ENCODE measurements at places on chromosomes 16 and 17.

DNA sequence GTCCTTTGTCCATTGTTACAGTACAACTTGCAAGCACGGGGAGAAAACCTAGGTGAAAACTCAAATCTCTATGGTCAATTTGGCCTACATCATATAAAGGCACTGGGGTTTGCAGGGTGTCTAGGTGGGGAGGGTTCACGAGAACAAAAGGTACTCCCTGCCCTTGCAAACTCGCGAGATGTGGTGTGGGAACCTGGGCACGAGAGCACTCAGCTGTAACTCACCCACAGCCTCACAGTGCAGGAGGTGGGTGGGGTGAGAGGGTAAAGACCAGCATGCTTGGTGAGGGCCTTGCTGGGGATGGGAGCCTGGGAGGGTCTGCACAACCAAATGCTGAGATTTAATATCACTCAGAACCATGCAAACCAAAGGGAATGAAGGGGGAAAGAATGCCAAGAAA is 18.4 kb upstream of the ZNF594 start:
- DNase-seq, result no peak

GRCh38 chr16:53848277-53848942 is 144.5 kb downstream of the FTO start:
- no peak for DNase-seq

GRCh38 chr17:62321451-62321850 is 58.9 kb upstream of the EFCAB3 start:
- no peak for DNase-seq

- DNase-seq, result no peak
Measured at GRCh38 chr17:56831369-56832095, 2.2 kb downstream of the C17orf67 start.

DNA sequence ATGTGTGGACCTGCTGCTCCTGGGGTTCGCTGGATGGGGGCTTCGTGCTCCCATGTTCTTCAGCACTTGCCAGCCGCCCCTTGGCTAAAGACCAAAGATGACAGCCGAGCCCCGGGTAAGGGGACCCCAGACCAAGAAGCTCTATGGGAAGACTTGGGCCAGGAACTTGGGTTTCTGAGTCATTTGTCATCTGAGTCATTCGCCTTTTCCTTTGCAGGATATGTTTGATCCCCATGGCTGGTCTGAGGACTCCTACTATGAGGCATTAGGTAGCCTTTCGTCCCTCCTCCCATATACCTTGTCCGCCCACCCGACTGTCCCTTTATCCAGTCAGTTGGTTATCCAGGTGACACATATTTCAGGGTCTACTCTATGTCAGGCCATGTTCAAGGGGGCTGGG is 17.7 kb upstream of the ITGB4 start:
- DNase-seq, result no peak

GRCh38 chr16:14529010-14529669 is 100.9 kb downstream of the PARN start:
- peak; percentile 50 for DNase-seq

GRCh38 chr17:81302861-81303333 is 7.8 kb upstream of the SLC38A10 start:
- no peak for DNase-seq

GRCh38 chr17:13688716-13689115 is 87.0 kb upstream of the HS3ST3A1 start:
- DNase-seq, result no peak

DNA sequence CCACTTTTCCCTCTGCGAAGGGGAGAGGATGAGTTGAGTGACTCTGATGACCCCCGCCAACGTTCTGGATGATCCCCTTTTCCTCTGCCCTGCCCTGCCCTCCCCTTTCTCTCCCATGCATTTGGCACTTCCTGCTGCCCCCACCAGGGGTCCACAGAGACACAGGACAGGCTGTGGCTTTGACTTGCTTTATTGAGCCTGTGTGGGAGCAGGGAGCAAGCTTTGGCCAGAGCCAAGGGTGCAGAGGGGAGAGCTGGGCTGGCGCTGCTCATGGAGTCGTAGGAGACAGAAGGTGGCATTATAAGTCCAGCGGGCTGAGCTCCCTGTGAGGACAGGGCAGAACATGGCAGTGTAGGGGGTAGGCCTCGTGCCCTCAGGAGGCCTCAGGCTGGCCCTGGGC is 1.6 kb downstream of the PPY start:
- peak; percentile 26 for DNase-seq

DNA sequence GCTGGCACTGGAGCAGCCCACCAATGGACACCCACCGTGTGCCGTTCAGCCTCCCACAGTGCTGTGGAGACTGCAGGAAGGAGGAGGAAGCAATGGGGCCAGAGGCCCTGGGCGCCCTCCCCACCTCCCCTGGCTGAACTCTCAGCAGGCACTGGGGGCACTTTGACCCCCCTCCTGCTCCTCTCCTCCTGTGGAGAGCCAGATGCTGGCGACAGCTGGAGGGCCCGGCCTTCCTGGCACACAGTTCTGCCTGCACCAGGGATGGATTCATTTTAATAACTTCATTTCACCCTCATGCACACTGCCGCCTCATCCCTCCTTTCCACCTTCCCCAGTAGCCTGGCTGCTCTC is 6.0 kb downstream of the NXPH3 start:
- no peak for DNase-seq

GRCh38 chr17:73697872-73698271 is 53.6 kb upstream of the SDK2 start:
- DNase-seq, result no peak

GRCh38 chr16:57813466-57813865 is 11.2 kb upstream of the KIFC3 start:
- DNase-seq, result no peak

DNA sequence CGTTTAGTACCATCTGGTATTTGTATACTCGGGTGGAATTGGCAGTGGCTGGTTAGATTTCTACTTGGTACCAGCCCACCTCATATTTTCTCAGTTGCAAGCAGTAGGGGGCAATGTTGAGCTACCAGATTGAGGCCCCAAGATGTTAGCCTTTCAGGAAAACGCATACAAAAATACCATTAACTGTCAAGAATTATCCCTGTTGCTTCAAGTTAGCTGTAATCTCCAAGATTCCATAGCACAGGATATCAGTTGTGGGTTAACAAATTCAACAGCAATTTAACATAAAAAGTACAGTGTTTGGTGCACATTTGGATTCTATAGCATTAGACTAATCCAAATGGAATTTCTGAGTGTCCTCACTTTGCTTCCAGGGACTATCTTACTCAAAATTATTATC is 188.2 kb downstream of the FTO start:
- peak; percentile 6 for DNase-seq

GRCh38 chr16:559021-559380 is 1.2 kb upstream of the PRR35 start:
- DNase-seq, result no peak

DNA sequence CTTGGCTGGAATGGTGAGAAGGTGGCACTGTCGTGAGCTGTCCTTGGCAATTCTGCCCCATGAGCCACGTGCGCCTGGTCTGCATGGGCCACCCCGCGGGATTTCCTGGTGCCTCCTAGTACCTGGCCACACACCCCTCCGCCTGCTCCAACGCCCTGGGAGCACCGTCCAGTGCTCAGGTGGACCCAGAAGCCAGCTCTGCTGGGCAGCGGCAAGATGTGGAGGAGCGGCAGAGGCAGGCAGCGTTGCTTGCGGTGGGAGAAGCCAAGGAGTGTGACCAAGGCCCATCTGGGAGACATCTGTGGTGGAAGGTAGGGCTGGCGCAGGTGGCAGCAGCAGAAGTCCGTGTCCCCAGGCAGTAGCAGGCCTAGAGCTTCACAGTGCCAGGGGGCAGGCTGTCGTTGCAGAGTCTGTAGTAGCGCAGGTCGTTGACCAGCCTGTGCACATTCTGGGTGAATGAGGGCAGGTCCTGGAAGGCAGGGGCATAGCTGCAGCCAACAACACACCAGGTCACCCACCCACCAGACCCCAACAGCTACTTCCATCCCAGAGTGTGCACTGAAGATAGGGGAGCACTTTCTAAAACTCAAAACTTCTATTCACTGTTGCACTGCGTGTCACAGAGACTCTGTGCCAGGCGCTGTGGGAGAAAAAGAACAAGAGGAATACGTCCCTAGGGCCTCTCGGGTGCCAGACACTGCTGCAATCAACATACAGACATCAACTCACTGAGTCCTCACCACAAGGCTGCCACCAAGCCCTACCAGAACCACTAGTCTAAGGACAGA is 34.9 kb upstream of the GSG1L start:
- DNase-seq, result no peak

DNA sequence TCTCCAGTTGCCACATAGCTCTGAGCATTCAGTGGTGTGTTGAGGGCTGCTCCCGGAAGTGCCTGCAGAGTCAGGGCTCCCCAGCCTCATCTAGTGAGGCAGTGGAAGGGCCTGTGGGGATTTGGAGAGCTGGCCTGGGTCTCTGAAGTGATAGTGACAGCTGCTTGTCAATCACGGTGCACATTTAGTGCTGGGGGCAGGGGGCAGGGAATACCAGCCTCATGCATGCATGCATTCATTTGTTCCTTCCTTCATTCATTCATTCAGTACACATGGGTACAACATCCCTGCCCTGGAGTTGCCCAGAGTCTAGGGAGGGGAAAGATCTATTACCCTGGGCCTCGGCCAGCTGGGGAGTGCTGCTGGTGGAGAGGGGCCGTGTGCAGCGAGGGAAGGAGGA is 11.3 kb upstream of the STH start:
- no peak for DNase-seq

GRCh38 chr17:1783834-1784611 is 22.2 kb downstream of the SERPINF1 start:
- no peak for DNase-seq

DNA sequence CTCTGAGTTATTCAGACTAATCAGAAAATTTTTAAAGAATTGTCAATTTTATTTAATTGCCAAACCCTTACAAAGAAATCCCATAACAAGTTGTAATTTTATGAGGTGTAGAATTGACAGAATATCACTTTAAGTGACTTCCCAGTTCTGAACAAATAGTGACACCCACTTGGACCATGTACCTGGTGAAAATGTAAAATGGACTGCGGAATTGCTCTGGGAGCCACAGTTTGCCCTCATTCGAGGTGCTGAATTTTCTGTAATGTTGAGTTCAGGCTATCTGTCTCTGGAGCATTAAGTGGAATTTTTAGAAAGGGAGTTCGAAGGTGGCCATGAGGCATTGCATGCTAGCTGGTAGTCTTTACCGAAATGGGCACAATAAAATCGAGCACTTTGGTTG is 5.1 kb downstream of the GNAO1 start:
- no peak for DNase-seq

GRCh38 chr16:10964891-10965326 is 20.5 kb downstream of the CLEC16A start:
- peak; percentile 51 for DNase-seq

GRCh38 chr16:86934581-86935375 is 356.4 kb downstream of the FOXL1 start:
- no peak for DNase-seq

- peak; percentile 31 for DNase-seq
Measured at GRCh38 chr17:79023886-79024771, at the start of gene C1QTNF1. Gene C1QTNF1, plus strand, starts transcription at chr17:79024169. Its CDS starts 19,800 bp downstream, at chr17:79043969.

- no peak for DNase-seq
Measured at GRCh38 chr16:89706518-89707260, 5.2 kb upstream of the SPATA2L start.

GRCh38 chr16:31464348-31464769 is 5.1 kb downstream of the ARMC5 start:
- no peak for DNase-seq

GRCh38 chr16:21642861-21643260 is 9.5 kb downstream of the IGSF6 start:
- DNase-seq, result no peak

DNA sequence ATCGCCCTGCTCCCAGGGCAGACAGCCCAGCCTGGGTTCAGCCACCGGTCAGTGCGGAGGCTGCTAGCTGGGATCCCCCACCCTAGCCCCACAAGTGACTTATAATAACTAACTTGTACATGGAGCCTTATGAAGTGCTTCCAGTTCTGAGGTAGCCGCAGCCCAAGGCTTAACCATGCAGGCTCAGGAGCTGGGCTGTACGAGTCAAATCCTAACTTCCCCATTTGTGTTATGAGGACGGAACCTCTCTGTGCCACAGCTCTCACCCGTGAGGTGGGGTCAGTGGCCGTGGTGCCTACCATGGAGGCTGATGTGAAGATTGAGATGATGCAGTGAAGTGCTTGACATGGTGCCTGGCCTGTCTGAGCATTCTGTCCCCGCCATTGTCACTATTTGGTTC is 27.8 kb upstream of the GOSR2 start:
- no peak for DNase-seq

DNA sequence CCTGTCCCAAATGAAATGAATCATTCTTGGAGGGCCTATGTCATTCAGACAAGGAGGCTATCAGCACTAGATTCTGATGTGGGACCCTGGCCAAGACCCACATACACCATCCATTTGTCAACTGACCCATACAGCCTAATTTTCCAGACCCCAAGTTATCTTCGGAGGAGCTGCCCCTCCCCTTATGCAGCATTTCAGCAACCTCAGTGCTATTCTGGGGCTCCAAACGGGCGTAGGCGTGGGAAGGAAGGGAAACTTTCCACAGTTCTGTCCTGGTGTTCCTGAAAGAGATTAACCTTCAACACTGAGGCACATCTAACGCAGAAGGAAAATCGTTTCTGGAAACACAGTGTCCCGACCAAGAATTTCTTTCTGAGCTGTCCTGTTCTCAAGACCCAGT is 86.7 kb downstream of the MYH11 start:
- DNase-seq, result no peak

DNA sequence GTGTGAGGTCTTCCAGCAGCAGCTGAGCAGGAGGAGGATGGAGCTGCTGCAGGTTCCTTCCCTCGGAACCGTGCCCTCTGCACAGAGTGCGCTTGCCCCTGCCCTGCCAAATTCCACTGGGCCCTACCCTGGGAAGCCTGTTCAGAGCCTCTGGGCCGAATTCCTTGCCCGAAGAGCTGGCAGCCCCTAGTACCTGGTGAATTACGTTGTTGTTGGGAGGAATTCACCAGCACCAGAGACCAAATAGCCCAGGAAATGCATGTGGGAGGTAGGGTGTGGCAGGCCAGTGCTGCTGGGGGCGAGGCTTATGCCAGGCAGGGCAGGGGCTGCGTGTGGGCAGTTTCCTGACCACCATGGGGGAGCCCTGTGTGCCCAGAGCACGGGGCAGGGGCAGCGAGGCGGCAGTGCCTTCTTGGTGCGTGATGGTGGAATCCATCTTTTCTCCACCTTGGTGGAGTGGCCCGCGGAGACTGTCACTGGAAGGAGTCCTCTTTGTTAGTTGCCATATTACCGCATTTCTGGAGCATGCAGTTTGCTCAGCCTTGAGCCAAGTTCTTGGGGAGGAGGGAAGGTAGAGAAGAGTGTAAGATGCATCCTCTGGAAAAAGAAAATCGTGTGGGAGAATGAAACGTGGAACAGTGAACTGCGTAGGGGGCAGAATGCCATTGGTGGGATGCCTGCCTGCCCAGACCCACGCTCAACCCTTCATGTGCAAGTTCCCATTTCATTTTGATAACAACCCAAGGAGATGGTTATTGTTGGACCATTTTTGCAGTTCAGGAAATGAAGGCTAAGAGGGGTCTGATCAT is 2.3 kb downstream of the MRC2 start:
- no peak for DNase-seq

GRCh38 chr17:63707151-63707550 is 7.2 kb upstream of the LIMD2 start:
- DNase-seq, result no peak

GRCh38 chr17:50101346-50102163 is 6.4 kb downstream of the PDK2 start:
- DNase-seq, result no peak

Data from stimulated activated CD4-positive, alpha-beta T cell treated with anti-CD3 and anti-CD28 coated beads, Interleukin-4, amount 100 ng/mL, for 1 hour (primary cell).